GM23338 (cell line): ENCODE measurements at places on chromosomes 3 and 15. TPM values are rescaled to one million over a fixed set of nuclear protein-coding genes. Genes with fewer than 3 reads are reported as not detected.
A peak's percentile ranks its signal among the peaks of the same experiment; 100 is the strongest.

The IL5RA gene
- 0.31 TPM in 1 of 2 replicates, not detected in the other for total RNA-seq

The HDC gene
- total RNA-seq, result not detected in 2 replicates

The AGBL1 gene
- 0.03 TPM in 1 of 2 replicates, not detected in the other for total RNA-seq

The CPA3 gene
- total RNA-seq, result not detected in 2 replicates

DNA sequence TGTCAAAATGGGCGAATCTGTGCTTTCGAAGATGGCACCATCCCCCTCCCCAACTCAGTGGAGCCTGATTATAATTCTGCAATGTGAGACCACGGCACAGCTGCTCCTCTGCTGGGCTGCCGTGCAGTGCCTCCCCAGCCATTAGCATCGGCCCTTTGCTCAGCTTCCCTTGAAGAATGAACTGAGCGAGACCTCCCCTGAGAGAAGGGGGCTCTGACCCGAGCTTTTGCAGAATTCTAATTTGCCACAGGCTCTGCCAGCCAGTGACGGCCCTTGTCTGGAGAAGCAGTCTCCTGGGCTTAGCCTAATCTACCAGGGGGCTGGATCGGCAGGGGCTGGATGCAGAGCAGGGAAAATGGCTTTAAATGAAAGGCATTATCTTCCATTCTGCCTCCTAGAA lies 57.2 kb downstream of the GLDN start:
- no peak for DNase-seq

DNA sequence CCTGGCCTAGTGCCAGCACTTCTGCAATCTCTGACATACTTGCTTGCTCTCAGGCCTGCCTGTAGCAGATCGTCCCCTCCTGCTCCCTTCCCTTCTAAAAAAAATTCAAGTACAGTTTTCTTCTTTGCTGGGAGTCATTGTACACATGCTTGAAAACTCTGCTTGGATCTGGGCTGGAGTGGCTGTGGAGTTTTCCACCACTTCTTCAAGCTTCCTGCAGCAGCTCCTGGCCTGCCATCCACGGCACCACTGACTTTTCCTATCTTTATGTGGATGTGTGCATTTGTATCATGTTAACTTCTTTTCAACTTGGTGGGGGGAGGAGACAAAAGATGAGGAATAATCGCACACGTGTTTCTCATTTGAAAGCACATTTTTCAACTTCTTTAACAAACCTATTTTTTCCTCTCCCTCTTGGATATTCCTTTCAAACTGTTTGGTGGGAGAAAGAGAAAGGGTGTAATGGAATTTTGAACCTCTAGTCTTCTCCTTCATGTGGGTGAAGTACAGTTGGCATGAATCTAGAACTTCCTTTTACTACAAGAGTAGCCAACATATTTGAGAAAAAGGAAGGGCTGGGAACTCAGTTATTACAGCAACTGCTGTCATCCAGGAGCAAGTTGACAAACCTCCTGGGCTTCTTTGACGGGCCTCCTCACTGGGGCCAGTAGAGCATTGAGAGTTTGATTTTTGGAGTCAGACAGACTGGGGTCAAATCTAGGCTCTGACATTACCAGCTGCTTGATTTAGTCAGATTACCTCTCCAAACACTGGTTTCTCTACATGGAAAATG lies 61.2 kb upstream of the LRTM1 start:
- no peak for DNase-seq

DNA sequence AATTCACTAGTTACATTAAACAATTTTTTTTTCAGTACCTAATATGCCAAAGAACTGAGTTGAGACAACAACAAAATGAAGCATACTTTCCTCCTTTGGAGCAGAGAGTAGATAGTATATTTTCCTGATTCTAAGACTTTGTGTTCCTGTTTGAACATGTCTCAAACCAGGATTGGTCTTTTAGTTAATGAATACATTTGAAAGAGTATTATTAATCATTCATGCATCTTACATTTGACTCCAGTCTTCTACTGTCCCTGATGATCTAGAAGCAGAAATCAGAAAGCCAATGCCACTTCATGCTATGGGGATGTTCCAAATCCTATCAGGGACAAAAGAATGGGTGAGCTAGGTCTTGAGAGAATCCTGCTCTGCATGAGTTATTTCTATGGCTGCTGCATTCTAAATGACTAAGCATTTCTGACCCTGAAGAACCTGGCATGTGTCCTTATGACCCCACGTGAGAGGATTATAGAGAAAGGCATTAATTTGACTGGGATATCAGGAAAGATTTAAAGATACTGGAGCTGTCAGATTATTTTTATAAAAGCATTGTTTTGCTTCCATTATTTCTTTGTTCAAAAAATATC lies 32.9 kb upstream of the MBNL1 start:
- no peak for DNase-seq

DNA sequence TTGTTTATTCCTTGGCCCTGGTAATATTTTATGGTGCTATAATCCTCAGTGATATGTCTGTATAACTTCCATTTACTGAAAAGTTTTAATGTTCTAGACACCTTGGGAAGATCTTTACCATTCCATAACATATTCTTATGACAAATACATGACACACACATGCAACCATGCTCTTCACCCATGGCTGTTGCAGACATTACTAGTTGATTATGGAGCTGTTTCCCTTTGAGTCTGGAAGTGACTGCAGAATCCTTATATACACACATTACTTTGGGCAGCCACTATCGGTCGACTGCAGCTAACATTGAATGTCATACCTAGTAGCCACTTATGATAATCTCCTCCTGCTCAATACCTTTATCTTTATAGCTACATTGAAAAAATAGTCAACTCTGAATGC lies 243.1 kb upstream of the ADAMTS9 start:
- DNase-seq, result no peak

- no peak for DNase-seq
Measured at GRCh38 chr3:113660896-113661295, 35.5 kb downstream of the USF3 start.

GRCh38 chr3:3200632-3201212 lies 21.2 kb upstream of the CRBN start:
- DNase-seq, result peak; percentile 85

GRCh38 chr3:174938102-174938501 lies 79.0 kb downstream of the NAALADL2 start:
- no peak for DNase-seq

DNA sequence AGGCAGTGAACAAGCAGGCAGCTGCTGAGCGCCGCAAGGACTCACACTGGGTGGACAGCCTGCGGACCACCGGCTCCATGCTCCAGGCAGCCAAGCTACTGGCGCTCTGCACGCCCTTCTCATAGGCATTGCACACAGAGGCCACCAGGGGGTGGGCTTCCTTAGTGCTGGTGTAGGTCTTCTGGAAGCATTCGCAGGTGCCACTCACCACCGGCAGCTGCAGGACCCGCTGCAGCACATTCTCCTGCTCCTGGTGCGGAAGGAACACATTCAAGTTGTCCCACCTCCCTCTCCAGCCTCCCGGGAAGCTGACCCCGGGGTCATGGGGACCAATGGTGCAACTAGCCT lies 6.0 kb downstream of the PLIN1 start:
- peak; percentile 91 for DNase-seq

GRCh38 chr3:115246461-115247020 lies 99.5 kb upstream of the ZBTB20 start:
- no peak for DNase-seq

DNA sequence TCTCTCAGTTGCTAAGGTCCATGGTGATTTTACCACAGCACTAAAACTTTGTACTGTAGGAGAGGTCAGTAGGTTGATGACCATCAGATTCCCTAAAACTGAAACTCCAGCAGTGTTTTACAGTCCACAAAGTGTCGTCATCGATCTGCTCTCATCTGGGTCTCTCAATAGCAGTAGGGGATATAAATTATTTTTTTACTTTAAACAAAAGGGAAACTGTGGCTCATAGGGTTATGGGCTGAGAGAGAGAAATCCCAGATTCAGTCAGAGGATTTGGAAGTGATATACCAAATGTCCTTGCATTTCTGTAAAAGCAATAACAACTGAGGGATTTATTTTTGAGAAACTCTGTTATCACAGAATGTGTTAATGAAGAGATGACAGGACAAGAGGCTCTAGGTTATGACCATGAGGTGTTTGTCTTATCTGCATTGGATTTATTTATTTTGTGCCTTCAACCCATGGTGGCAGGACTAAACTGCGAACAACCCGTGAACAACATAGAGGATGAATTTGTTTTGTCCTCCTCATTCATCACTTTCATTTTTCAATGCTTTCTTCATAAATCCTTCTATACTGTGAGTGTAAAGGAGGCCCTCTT lies 869.7 kb downstream of the OTOL1 start:
- DNase-seq, result no peak
